CD4-positive, alpha-beta T cell (primary cell): ENCODE measurements at places on chromosomes 2 and 18.

DNA sequence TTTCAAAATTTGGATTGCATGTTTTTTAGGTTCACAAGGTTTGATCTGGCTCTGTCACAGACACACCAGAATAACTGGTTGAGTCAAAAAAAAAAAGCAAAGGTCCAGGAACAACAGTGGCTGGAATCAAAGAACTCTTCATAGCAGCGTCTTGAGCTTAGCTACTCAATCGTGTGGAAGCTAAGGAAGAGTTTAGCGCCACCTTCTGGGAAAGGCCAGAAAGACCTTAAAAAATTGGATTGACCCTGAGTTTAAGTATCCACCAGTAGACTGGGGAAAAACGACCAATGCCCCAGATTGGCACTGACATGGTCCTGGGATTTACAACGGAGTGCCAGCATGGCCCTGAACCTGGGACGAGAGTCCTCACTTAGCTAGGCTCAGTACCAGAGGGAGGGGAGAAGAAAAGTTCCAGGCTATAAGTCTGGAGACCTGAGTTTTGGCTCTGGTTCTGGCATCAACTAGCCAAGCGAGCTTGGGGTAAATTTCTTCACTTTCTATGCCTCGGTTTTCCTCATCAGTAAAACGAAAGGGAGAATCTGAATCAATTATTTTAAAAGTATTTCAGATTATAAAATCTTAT lies 71.1 kb upstream of the TFCP2L1 start:
- peak; percentile 33 for DNase-seq

GRCh38 chr2:38590053-38590452 lies 12.7 kb downstream of the HNRNPLL start:
- DNase-seq, result no peak

GRCh38 chr2:68912732-68913131 lies 40.0 kb downstream of the GKN2 start:
- peak; percentile 22 for DNase-seq

- no peak for DNase-seq
Measured at GRCh38 chr18:3211236-3211992, 8.4 kb downstream of the MYOM1 start.

GRCh38 chr2:222547083-222547482 lies 108.8 kb downstream of the FARSB start:
- DNase-seq, result no peak

GRCh38 chr18:2979871-2980790 lies 32.8 kb downstream of the LPIN2 start:
- no peak for DNase-seq

DNA sequence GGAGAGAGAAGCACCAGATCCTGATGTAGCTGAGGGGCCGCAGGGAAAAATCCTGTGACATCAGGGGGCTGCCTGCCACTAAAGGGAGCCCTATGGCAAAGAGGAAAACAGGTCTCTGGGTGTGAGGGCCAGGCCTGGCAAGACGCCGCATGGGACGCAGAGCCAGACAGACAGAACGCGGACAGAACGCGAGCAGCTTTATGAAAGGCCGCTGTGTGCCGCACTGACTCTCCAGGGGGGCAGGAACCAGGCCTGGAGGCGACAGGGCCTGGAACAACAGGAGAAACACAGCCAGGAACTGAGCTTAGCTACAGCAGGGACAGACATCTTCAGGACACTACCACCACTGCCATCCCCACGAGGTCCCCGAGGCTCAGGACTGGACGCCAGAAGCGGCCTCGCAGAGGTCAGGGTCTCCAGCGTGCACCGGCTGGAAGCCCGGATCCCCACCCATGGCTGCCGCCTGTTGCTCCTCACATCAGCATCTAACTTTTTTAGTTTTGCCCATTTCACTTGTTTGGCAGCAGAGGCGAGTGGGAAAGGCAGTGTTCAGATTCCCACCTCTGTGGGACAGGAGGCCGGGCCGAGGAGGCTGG lies 131.6 kb downstream of the VAPA start:
- no peak for DNase-seq

GRCh38 chr2:28956415-28956826 lies 24.7 kb upstream of the TOGARAM2 start:
- DNase-seq, result peak; percentile 53

DNA sequence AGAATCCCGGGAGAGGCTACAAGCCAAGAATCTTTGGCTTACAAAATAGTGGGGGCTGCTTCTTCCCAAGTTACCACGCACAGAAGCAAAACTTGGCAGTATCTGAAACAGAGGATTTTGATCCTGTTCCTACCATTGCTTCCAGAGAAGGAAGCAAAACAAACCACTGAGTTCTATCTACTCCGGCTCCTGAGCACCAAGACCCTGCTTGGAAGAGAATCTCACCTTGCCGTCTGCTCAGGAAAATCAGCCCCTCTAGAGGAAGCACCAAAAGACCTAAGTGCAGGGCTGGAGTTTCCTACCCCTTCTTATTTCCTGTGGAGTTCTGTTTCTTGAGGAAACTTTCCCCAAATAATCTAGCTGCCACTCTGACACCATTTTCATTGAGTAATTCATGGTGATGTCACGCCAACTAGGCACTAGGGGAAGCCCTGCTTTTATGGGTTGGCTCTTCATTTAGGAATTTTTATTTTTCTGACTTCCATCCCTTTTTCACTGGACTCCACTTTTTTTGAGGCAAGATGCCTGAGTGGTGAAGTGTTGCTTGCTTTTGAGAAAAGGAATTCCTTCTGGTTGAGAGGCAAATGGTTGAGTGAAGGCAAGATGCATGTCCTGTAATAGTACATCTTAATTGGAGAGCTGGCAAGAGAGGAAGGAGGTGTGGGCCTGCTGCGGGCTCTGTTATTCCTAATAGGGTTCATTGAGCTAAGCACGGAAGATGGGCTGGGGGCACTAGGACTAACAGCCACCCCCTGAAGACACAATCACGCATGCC lies 36.8 kb upstream of the EML4 start:
- no peak for DNase-seq

GRCh38 chr2:10438688-10439087 lies 9.4 kb downstream of the ODC1 start:
- no peak for DNase-seq

DNA sequence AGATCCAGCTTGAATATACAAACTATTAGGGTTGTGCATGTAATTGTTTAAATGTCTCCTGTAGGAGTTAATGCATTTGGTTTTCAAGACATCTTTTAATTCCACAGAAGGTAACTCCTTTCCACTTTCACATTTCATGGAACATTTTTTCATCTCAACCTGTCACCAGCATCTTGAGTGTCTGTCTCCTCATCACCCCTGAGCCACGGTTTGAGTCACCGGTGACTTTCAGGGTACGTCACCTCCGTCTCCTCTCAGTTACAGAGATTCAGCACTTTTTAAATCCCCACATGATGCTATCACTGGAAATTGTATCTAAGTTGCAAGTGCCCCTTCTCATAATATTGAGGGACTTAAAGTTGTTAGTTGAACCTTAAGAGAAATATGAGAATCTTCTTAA lies 25.3 kb downstream of the GPR55 start:
- no peak for DNase-seq
